Retinal pigment epithelial cell (primary cell): ENCODE measurements at places on chromosomes 13 and 19.

GRCh38 chr13:61779456-61779855 is 363.8 kb upstream of the PCDH20 start:
- DNase-seq, result no peak

GRCh38 chr13:108955741-108956140 is 326.3 kb downstream of the MYO16 start:
- no peak for DNase-seq

DNA sequence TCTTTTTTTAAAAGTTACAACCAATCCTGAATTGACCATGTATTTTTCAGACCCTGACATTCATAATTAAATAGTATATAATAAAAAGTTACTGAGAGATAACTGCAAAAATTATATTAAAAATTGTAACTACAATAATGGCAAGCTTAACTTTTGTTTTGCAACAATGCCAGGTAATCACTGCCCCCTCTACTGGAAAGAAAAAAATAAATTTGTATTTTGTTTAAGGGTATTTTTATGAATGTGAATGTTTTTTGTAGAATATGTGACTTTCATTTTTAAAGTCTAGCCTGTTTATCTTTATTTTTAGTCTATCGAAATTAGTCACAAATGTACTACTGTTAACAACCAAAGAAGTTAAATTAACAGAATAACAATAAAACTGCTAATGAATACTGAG is 21.7 kb downstream of the MRPS31 start:
- no peak for DNase-seq

GRCh38 chr13:50119591-50119990 is 104.3 kb downstream of the KCNRG start:
- no peak for DNase-seq

DNA sequence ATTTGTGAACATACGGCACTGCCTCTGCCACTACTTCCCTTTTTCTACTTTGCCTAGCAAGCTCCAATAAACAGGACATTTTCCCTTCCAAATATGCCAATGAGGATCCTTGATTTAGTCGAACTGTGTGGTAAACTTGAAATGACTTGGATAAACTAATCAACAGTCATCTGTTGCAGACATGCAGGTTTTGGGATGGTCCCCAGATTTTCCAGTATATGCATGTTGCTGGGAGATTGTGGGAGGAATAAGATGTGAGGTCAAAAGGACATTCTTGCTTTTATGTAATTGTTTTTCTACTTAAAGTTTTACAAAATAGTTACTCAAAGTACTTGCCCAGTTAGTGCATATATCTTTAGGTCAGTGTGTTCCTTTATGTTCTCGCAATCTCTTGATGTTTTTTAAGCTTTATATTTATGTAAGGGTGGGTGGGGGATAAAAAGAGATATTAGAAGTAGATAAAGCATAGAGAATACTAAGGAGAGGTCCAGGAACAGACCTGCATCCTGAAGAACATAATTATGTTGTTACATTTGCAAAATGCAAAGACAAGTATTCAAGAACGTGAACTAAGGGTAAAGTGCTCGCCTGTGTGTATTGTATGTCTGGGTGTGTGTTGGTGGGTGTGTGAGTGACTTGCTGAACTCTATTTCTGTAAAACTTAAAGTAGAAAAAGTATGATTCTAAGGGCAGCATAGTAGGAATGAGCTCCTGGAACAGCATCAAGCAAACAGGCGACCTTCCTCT is 88.4 kb upstream of the OXGR1 start:
- DNase-seq, result no peak

- no peak for DNase-seq
These were observed 45.7 kb downstream of the C1QTNF9 start for GRCh38 chr13:24355103-24355502.

DNA sequence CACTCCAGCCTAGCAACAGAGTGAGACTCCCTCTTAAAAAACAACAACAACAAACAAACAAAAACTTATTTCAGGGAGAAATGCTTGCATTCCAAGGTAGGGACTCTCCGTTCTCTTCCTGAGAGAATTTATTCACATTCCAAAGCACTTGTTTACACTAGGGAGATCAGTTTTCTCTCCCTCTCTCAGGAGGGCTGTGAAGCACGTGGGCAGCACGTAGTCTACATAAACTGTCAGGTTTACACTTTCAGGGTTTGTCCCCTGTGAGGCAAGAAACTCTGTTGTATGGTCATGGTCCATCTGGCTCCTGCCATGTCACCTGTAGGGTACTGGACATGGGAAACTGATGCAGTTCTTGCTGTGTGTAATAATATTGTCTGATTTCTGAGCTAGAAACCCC is 31.6 kb downstream of the WDR87 start:
- DNase-seq, result no peak

DNA sequence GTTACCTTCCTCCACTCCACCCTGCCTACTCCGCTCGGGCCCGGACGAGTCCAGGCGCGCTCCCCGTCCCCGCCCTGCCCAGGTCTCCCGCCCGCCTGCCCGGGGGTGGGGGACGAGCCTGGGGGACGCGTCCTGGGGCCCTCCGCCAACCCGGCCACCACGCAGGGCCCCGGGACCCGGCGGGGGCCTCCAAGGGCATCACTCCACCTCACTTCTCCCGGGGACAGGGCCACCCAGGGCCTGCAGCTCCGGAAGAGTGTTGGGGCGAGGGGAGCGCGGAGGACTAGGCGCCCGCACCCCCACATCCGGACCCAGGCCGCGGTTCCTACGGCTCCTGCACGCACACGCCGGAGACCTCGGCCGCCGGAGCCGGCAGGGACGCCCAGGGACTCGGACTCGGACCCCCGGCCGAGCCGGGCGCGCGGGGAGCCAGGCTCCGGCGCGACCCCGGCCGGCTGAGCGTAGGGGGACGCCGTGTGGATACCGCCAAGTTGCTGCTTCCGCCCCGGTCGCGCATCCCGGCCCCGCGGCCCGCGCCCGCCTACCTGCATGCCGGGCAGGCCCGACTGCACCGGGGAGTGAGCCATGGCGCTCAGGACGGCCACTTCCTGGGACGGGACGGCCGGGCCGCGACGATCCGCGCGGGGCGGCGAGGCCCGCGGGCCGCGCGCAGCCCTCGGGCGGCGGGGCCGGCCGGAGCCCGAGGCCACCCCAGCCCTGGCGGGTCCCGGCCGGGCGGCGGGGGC is 534 bp downstream of the STK24 start:
- DNase-seq, result no peak

GRCh38 chr13:22765547-22765946 is 415.2 kb upstream of the SGCG start:
- no peak for DNase-seq

- peak; percentile 29 for DNase-seq
These were observed 1419.8 kb downstream of the UQCRFS1 start for GRCh38 chr19:27793128-27793643.

- DNase-seq, result no peak
These were observed 849 bp downstream of the GAS6 start for GRCh38 chr13:113862931-113863523.

GRCh38 chr13:63954683-63955082 is 2539.0 kb upstream of the PCDH20 start:
- no peak for DNase-seq
